ENCODE measurements at places on chromosomes 13 and 19.
A peak's percentile ranks its signal among the peaks of the same experiment; 100 is the strongest.

DNA sequence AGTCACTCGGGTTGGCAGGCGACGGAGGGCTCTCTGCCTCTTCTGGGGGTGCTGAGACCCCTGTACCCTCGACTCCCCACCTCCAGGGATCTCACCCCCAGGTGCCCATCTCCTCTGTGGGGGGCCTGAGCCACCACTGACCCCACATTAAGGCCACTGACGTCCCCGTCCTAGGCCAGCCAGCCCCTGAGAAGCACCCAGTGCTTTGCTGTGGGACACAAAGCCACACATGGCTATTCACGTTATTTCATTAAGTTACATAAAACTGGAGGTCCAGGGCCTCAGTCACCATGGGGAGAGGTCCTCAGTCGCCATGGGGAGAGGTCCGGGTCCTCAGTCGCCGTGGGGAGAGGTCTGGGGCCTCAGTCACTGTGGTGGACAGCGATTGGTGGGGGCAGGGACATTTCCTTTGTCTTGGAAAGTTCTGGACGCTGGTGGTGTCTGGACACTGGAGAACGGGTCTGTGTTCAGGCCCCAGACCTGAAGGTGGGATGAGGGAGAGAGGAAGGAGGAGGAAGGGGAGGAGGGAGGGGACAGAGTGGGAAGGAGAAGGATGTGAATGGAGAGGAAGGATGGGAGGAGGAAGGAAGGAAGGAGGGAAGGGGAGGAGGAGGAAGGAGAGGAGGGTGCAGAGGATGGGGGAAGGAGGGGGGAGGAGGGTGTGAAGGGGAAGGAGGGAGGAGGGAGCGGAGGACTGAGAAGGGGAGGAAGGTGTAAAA, 3.9 kb upstream of the EFNA2 start:
- no peak for DNase-seq

- DNase-seq: no peak
These were observed 207.3 kb downstream of the URI1 start for GRCh38 chr19:30149300-30149699.

GRCh38 chr13:113086991-113087922, 18.3 kb upstream of the F7 start:
- no peak for DNase-seq

- DNase-seq: no peak
These were observed 18.0 kb downstream of the CATSPERD start for GRCh38 chr19:5738423-5738822.

- DNase-seq: no peak
These were observed 82.2 kb upstream of the USP29 start for GRCh38 chr19:57037556-57037955.

GRCh38 chr13:44431150-44431549, 57.5 kb downstream of the SERP2 start:
- DNase-seq: no peak

GRCh38 chr19:1698636-1699035, 46.2 kb upstream of the TCF3 start:
- DNase-seq: no peak

DNA sequence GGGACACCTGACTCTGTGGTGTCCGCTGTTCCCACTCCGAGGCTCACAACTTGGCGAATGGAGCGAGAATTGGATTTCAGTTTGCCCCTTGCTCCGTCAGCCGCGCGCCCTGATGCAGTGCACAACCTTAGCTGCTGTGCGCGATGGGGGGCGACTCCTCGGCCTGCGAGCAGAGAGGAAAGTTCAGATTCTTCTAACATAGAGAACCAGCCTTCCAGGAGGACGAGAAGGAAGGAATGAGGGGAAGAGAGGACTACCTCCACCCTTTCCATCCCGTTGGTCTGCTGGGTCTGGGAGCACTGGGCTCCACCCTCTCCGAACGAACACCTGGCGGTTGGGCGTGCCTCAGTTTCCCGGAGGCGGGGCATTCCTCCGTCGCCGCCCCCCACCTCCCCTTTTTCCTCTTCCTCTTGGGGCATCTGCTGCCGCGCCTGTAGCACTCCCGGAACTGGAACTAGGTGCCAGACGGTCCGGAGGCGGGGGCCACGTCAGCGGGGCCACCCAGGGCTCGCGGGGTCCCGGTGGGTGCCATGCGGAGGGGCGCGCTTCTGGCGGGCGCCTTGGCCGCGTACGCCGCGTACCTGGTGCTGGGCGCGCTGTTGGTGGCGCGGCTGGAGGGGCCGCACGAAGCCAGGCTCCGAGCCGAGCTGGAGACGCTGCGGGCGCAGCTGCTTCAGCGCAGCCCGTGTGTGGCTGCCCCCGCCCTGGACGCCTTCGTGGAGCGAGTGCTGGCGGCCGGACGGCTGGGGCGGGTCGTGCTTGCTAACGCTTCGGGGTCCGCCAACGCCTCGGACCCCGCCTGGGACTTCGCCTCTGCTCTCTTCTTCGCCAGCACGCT, at the start of gene KCNK6:
KCNK6 (plus strand) TSS at position 425 of the 838 bp plus-strand sequence; CDS start at position 531, 106 bp downstream.
- DNase-seq: no peak

DNA sequence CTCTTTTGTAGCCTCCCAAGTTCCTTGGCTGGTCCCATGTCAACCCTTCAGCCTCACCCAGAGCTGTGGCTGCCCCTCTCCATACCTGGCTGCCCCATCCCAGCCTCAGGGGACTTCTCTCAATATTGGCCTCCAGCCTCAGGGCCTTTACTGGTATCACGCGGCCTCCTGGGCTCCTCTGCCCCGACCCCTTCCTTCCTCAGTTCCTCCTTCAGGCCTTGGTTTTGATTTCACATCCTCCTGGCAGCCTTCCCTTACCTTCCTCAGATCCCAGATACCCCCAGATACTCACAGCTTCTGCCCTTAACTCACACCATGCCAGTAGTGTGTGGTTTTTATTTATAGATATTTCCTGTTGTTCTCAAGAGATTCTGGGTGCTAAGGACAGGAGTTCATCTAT, 12.8 kb upstream of the SCN1B start:
- no peak for DNase-seq

GRCh38 chr13:56182598-56182997, 958.1 kb upstream of the PRR20A start:
- no peak for DNase-seq

- DNase-seq: no peak
These were observed 4.2 kb downstream of the APOE start for GRCh38 chr19:44909775-44910174.

- peak; percentile 39 for DNase-seq
These were observed 12.4 kb downstream of the MAST3 start for GRCh38 chr19:18109733-18110608.

GRCh38 chr13:30725326-30726085, 9.8 kb upstream of the ALOX5AP start:
- no peak for DNase-seq

- no peak for DNase-seq
These were observed 5.8 kb downstream of the MTRF1 start for GRCh38 chr13:41257535-41257934.

GRCh38 chr13:49494645-49495044, 1.1 kb upstream of the PHF11 start:
- DNase-seq: no peak

- DNase-seq: no peak
These were observed 789.7 kb upstream of the PRR20A start for GRCh38 chr13:56351041-56351440.

- no peak for DNase-seq
These were observed 56.2 kb downstream of the ATP11A start for GRCh38 chr13:112746044-112746443.

DNA sequence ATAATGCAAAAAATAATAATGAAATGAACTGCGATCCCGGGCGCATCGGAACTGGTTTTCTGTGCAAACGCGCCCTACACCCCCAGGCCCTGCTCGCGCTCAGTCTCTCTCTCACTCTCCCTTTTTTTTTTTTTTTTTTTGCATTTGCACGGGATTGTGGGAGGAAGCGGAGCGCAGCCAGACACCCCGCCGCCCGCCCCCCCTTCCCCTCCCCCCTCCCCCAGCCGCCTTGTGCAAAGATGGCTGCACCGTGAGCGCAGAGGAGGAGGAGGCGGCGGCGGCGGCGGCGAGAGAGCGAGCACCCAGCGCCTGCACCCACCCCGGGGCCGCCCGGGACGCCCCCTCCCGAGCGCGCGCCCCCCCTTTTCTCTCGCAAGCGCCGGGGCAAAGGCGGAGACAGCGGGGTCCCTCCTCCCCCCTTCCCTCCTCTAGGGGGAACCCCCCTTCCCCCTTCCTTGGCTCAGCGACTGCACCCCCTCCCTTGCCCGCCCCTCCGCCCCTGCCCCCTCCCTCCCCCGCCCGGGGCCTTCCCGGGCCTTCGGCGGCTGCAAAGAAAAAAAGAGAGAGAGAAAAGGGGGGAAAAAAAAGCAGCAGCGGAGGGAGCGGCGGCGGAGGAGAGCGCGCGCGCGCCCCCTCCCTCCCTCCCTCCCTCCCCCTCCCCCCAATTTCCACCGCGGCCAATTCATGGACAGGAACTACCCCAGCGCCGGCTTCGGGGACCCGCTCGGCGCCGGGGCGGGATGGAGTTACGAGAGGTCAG, at the start of gene PRR12:
PRR12 (plus strand) TSS at position 212 of the 760 bp plus-strand sequence; CDS start at position 685, 473 bp downstream.
- peak; percentile 72 for DNase-seq

DNA sequence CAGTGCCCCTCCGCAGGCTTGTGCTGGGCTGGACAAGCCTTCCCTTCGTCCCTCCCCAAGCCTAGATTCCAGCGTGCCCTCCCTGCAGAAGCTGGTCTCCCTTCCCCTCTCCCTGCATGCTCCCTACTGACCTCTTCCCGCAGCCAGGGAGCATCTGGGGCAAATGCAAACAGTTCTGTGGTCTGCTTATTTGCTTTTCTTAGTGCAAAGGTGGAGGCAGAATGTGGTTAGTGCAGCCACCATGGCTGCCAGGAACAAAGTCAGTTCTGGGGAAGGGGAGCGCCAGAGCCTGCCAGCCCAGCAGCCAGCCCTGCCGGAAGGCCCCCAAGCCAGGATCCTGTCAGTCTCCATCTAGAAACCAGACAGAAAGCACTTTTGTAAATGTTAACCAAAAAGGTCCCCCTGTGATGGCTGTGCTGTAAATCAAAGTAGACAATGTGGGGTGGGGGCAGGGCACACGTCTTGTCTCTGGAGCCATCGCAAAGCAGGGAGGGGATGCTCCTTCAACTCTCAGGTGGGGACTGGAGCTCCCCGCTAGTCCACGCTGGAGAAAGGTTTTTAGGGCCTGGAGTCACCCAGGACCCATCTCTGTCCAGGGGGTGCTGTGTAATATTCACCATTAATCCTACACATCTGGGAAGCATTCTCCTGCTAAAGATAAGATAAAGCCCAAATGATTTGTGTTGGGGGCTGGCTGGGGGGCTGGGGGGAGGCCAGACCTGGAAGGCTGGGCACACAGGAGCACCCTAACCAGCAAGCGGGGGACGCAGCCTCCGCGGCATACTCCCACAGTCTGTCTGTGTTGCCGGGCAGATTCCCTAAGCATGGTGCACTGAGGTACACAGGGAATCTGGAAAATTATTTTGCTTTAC, 30.9 kb downstream of the SERP2 start:
- no peak for DNase-seq

GRCh38 chr19:40174092-40174491, 17.1 kb upstream of the MAP3K10 start:
- DNase-seq: no peak

DNA sequence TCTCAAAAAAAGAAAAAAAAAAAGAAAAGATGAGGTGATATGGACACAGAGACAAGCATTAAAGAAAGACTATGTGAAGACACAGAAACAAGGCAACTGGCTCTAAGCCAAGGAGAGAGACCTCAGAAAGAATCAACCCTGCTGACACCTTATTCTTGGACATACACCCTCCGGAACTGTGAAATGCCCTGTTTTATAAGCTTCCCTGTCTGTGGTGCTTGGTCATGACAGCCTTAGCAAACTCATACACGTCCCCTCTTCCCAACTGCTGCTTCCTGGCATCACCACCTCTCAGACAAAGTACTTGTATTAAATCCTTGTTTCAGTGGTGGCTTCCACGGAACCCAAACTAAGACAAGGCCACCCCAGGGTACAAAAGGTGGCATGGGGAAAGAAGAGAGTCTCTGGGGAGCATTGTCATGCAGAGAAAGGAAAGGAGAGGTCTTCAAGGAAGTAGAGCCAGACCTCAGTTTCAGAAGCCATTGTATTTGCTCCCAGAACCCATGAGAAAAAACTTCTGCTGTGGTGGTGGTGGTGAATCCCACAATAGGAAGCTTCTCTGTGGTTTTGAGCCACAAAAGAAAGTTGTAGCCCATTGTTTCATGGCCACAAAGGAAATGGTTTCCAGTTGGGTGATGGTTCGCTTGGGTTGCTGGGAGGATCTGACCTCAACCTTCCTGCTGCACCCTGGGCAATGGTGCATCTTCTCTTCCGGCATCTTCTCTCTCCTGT, 16.3 kb upstream of the TSPAN16 start:
- no peak for DNase-seq

GRCh38 chr19:44808463-44809371, at the start of gene BCAM:
Gene BCAM (plus strand): TSS chr19:44809103. CDS start chr19:44809125, 22 bp downstream.
- DNase-seq: peak; percentile 79

- DNase-seq: no peak
These were observed 4.2 kb downstream of the DMRTC2 start for GRCh38 chr19:41849067-41849466.

DNA sequence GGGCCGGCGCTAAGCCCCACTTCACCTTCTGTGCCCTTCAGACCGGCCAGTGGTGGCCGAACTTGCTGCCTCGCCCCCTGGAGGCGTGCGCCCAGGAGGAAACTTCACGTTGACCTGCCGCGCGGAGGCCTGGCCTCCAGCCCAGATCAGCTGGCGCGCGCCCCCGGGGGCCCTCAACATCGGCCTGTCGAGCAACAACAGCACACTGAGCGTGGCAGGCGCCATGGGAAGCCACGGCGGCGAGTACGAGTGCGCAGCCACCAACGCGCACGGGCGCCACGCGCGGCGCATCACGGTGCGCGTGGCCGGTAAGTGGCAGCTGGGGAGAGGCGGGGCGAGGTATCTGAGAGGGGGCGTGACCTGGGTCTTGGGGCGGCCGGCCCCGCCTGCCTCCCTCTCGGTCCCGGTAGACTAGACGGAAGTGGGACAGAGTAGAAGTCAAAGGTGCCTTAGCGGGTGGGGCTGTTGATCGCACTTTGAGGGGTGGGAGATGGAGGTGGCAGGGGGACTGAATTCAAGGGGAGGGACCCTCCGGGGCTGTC, 5.6 kb downstream of the ICAM5 start:
- no peak for DNase-seq

- DNase-seq: no peak
These were observed 12.9 kb downstream of the CHAF1A start for GRCh38 chr19:4415352-4415751.

DNA sequence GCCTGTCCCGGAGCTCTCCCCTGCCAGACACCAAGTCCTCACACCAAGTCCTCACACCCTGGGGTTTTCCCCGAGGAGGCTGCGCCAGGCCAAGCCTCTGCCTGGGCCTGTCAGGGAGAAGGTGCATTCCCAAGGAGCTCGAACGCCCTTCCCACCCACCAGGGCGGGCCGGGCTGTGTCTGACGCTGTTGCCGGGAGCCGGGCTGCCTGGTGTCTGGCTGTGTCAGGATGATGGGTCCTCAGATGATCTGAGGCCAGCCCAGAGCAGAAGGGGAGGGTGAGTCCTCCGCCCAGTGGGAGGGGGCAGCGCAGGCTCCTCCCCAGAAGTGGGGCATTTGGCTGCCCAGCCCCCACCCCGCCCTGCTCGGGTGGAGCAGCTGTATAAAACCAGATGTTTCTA, 2.3 kb upstream of the HAS1 start:
- no peak for DNase-seq

GRCh38 chr13:113926301-113926761, 47.5 kb downstream of the C13orf46 start:
- DNase-seq: no peak

GRCh38 chr13:29498426-29499040, 97.0 kb downstream of the SLC7A1 start:
- DNase-seq: no peak

GRCh38 chr19:282501-282900, 8.7 kb downstream of the PLPP2 start:
- DNase-seq: no peak

GRCh38 chr13:21033212-21033840, 28.1 kb downstream of the LATS2 start:
- DNase-seq: no peak
